ENCODE measurements at places on chromosomes 16 and 17. TPM values are rescaled to one million over a fixed set of nuclear protein-coding genes. Genes with fewer than 3 reads are reported as not detected.

CEP295NL gene
- 5.5 TPM for total RNA-seq

SPNS3 gene
- total RNA-seq = 0.24 TPM

ATP6V0A1 gene
- 107 TPM for total RNA-seq

PRSS33 gene
- not detected for total RNA-seq

JUP gene
- 92.5 TPM for total RNA-seq

TNFRSF17 gene
- total RNA-seq = 1.4 TPM

PLA2G15 gene
- 45.1 TPM for total RNA-seq

RAD51D gene
- total RNA-seq = 13.2 TPM

UBALD1 gene
- 30.2 TPM for total RNA-seq

GAN gene
- total RNA-seq = 6.5 TPM

MPP3 gene
- total RNA-seq = 19.2 TPM

MRPL38 gene
- 68.9 TPM for total RNA-seq

CCL15 gene
- total RNA-seq = 0.50 TPM

HSF5 gene
- 0.32 TPM for total RNA-seq

HSD17B1 gene
- total RNA-seq = 2.2 TPM

UMOD gene
- total RNA-seq = not detected

NOG gene
- 2.2 TPM for total RNA-seq

CSF3 gene
- 1.9 TPM for total RNA-seq

ARHGDIG gene
- total RNA-seq = not detected

CRHR1 gene
- total RNA-seq = not detected

NATD1 gene
- 15.7 TPM for total RNA-seq

CLDN7 gene
- 98.7 TPM for total RNA-seq

SLC52A1 gene
- 0.86 TPM for total RNA-seq

ACAP1 gene
- 26.5 TPM for total RNA-seq

FBXW10 gene
- total RNA-seq = 0.27 TPM

SMARCD2 gene
- 80.9 TPM for total RNA-seq

CD79B gene
- 4.7 TPM for total RNA-seq

KRT9 gene
- total RNA-seq = not detected

BRIP1 gene
- total RNA-seq = 0.83 TPM

ABCA10 gene
- 9.8 TPM for total RNA-seq

MVD gene
- total RNA-seq = 71.8 TPM

NPIPA5 gene
- total RNA-seq = 12.3 TPM

SP2 gene
- 19.4 TPM for total RNA-seq

KRTAP1-5 gene
- not detected for total RNA-seq

BOLA2B gene
- total RNA-seq = 51.7 TPM

DHX8 gene
- total RNA-seq = 56.7 TPM

EXOC3L1 gene
- total RNA-seq = 15.6 TPM

TRPV3 gene
- total RNA-seq = 0.68 TPM

MYL11 gene
- total RNA-seq = not detected

PSME3 gene
- 81.6 TPM for total RNA-seq

SCGB1C2 gene
- total RNA-seq = not detected

TMC7 gene
- 3.3 TPM for total RNA-seq

DNAI2 gene
- 6.2 TPM for total RNA-seq

KRTAP2-3 gene
- total RNA-seq = not detected

COX6A2 gene
- not detected for total RNA-seq

NPIPA2 gene
- 8.5 TPM for total RNA-seq

TCF25 gene
- 152 TPM for total RNA-seq

FLYWCH2 gene
- total RNA-seq = 27.8 TPM

ADAM11 gene
- total RNA-seq = 0.41 TPM

MPV17L gene
- total RNA-seq = 1.4 TPM

TEX14 gene
- 6.8 TPM for total RNA-seq

HS3ST3A1 gene
- 0.53 TPM for total RNA-seq

GEMIN4 gene
- 21.5 TPM for total RNA-seq

GAST gene
- total RNA-seq = not detected

All from lower lobe of right lung (tissue), 2 donors.